ENCODE measurements at places on chromosomes 11 and 22. TPM values are rescaled to one million over a fixed set of nuclear protein-coding genes. Genes with fewer than 3 reads are reported as not detected.

- DNase-seq: peak; percentile 74
These were observed 114.1 kb downstream of the MICAL2 start for GRCh38 chr11:12224537-12224893.

OR10A2 gene
- not detected for total RNA-seq

CD151 gene
- total RNA-seq: 408 TPM

MTA2 gene
- 26.3 TPM for total RNA-seq

DNA sequence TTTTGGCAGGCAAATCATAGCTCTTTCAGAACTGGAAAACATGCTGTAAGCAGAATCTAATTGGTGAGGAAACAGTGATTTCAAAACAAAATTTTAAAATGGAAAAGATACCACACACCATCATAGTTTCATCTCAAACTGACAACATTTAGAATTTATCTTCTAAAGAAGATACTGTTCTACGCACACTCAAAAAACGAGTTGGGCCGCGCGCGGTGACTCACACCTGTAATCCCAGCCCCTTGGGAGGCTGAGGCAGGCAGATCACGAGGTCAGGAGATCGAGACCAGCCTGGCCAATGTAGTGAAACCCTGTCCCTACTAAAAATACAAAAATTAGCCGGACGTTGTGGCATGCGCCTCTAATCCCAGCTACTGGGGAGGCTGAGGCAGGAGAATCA is 44.2 kb upstream of the ADSL start:
- no peak for DNase-seq

DNA sequence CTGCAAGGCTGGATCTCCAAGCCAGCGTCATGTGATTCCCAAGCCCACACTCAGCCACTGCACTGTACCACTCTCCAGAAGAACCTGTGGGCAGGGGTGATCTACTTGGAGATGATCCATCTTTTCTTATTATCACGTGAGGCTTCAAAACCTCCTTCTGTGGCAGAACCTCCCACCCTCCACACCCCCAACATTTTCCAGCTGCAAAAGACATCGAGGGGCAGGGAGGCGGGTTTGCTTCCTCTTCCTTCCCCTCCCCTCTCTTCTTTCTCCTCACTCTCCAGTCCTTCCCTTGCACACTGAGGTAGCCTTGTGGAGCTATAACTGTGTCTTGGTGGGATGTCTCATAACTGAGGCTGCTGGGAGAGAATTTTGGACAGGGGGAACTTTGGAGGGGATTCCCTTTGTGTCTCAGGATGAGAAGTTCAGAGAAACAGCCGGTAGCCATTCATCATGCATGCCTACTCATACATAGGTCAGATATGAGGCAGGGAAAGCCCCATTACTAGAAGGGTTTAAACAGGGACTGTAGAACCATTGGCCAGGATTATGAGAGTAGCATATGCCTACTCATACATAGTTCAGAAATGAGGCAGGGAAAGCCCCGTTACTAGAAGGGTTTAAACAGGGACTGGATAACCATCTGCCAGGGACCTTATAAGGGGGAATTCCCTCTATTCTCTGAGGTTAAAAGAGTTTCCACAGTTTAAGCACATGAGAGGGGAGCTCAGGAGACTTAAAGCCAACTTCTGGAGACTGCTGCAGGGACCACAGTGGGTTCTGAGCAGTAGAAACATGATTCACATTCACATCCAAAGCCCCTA is 420.7 kb upstream of the CADM1 start:
- no peak for DNase-seq

CD3D gene
- not detected for total RNA-seq

TRIM77 gene
- total RNA-seq: not detected
